ENCODE measurements at places on chromosomes 1 and 21. TPM values are rescaled to one million over a fixed set of nuclear protein-coding genes. Genes with fewer than 3 reads are reported as not detected.

DNA sequence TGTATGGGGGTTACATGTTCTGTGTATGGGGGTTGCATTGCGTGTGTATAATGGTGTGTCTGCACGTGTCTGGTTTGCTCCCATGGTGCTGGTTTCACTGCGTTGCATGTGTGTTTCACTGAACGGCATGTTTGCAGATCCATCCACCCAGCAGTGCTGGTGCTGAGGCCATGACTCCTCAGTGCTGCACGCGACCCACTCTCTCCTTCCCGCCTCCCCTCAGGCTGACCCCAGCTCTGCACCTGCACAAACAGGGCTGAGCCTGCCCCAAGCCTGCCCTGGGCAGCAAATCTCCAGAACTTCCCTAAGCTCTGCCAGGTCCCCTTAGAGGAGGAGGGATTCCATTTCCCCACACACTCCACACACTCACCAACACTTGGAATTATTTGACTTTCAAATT is 18.7 kb downstream of the ACTRT2 start:
- DNase-seq = no peak

GRCh38 chr1:182054698-182055326 is 6.7 kb downstream of the ZNF648 start:
- peak; percentile 66 for DNase-seq

Gene TMEM54
- 36.1 TPM for total RNA-seq

DNA sequence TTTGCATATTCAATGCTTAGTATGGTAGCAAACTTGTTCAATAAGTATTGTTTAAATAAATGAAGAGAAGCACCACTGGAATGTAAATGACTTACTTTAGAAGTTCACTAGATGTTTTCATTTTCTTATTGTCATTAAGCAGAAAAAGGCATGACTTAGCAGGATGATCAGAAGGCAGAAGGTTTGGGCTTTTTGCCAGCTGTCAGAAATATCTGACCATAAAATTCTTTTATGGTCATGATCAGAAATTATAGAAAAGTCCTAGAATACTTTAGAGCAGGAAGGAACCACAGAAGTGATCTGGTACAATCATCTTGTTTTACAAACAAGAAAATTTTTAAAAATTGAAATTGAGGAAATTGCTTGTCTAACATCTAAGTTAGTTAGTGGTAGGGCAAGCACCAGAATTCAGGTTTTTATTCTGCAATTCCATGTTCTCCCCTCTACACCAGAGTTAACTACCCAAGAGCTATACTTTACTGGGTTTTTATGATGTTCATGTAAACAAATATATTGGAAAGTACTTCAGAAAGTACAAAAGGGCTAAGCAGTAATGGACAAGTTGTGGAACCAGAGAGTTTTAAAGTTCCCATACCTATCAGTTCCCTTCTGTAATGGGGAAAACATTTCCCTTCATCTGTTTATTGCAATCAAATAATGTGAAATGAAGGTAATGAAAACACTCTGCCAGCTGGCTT is 10.1 kb downstream of the FMO5 start:
- no peak for DNase-seq

DNA sequence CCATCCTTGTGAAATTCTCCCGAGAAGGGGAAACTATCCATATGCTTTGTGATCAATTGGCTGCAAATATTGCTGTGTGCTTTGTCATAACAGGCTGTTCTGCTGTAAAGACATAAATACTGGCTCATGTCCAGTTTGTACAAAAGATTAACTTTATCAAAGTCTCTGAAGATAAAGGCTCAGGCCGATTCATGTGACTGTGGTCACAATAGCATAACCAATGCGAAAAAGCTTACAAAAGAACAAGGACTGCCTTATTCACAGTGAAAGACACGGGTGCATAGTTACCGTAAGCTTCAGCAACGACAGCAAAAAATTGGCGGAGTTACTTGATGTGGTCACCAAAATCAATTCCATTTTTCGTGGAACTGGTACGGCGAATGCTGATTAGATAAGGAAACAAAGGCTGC is 173.6 kb upstream of the CHRM3 start:
- DNase-seq = no peak

- DNase-seq = no peak
These were observed 18.7 kb upstream of the POFUT2 start for GRCh38 chr21:45306453-45306831.

DNA sequence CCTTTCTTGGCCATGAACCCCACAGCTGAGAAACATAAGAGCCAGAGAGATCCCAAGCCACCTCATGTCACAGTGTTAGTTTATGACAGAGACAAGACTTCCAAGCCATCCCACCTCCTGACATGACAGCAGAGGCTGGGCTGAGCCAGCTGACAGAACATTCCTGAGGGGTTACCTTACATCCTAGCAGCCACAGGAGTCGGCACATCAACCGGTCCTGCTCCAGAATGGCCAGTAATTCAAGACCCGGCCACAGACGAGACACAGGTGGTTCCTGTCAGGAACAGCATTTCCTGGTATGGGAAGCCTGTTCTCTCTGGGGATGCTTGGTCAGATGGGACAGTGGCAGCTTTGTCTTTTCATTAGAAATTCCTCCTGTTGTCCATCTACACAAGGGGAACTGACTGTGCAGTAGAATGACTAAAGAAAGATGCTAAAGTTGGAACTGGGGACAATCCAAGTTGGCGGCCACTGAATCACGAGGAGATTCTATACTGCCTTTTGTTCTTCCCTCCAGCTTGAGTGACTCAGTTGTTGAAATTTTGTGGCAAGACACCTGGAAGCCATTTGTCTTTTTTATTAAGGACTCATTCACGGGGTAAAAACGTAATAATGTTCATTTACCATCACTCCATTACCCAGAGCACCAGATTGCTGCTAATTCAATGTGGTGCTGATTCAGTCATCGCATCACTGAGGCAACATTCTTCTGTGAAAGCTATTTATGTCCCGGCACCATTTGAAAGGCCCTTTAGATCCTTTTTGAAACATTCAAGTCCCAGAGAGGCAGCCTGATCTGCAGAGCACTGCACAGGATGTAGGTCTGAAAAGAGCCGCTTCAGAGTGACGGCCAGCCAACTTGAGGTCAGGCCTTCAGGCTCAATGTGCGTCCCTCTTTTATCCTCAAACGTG is 37.2 kb upstream of the NPL start:
- DNase-seq = no peak

GRCh38 chr21:34154878-34155277 is 81.5 kb downstream of the MRPS6 start:
- DNase-seq = no peak

Gene CFAP74
- not detected for total RNA-seq

DNA sequence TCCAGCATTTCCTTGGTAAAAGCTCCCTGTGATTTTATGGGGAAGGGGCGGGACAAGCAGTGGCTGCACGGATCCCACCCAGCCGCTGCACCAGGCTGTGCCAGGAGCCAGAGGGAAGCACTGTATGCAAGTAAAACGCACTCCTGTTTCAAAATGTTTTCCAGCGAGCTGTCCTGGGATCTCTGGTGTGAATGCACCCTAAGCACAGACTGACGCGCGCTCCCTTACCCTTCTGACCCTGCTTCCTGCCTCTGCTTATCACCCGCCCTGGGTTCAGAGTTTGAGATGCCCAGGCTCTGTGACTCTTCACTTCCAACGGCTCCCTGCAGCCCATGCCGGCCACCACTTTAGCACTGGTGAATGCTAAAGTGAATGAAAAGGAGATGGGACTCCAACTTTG is 131.2 kb downstream of the RHOU start:
- no peak for DNase-seq
